ENCODE measurements at places on chromosomes 2 and 18. TPM values are rescaled to one million over a fixed set of nuclear protein-coding genes. Genes with fewer than 3 reads are reported as not detected.

DNA sequence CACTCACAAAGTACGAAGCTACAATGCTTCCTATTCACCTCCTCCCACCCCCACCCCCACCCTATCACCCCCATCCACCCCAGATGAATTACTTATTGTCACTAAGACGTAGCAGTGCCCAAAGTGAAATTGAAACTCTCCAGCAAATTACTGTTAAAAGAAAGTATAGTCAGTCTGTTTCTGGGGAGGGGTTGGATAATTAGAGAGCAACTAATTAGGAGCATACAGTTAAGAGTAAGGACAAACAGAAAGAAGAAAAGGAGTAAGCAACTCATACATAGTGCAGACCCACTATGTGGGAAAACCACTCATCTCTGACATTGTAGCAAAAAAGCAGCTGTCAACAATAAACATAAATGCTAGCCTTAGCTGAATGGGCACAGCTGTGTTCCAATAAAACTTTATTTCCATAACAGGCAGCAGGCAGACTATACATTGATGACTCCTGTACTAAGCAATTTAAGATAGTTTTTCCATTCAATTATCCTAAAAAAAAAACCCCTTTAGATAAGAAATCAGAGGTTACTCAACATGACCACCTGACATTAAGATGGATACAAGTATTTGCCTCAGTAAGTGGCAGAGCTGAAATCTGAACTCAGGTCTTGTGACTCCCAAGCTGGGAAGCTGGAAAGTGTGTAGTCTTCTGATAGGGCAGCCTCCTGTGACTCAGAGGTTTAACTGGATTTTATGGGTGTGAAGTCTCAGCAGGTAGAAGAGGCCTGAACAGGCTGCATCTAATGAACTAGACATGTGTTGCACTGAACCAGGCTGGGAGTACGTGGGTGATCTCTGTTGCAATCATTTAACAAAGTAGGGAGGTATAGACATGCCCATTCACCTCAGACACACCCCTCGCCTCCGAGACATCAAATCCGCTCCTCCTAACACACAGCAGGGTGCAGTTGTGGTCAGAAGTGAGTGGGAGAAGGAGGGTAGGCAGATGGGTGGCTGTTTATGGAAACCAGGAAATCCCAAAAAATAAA is 171.8 kb upstream of the KLF7 start:
- no peak overlapping the region for H3K4me3 ChIP-seq
- no peaks in the 10 kb centered on the region for H3K4me1 ChIP-seq
- DNase-seq: no peak
- H3K36me3 ChIP-seq: no peaks in the 10 kb centered on the region
- no peaks in the 10 kb centered on the region for H3K27me3 ChIP-seq

DNA sequence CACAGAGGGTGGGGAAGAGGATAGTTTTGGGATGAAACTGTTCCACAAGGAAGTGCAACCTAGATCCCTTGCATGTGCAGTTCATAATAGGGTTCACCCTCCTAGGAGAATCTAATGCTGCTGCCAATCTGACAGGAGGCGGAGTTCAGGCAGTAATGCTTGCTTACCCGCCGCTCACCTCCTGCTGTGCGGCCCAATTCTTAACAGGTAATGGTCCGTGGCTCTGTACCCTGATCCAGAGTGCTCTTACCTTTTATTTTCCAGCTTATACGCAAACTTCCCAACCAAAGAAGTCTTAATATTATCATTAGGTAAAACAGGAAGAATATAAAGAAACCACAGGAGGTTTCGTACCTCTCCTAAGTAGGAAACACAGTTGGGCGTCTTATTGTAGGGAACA is 82.7 kb upstream of the CD302 start:
- no peaks in the 10 kb centered on the region for H3K27me3 ChIP-seq
- H3K27ac ChIP-seq: no peak overlapping the region
- H3K4me3 ChIP-seq: no peak overlapping the region
- H3K36me3 ChIP-seq: peaks cover 24% of the 10 kb centered on the region

GRCh38 chr18:77702686-77703085 is 453.0 kb downstream of the GALR1 start:
- no peaks in the 10 kb centered on the region for H3K36me3 ChIP-seq
- no peak overlapping the region for H3K27ac ChIP-seq
- no peak overlapping the region for H3K4me3 ChIP-seq
- no peaks in the 10 kb centered on the region for H3K27me3 ChIP-seq

Gene RPL37A
- 3,268 TPM for polyA plus RNA-seq
